HL-60 (cell line): ENCODE measurements at places on chromosomes 5 and 9.

GRCh38 chr5:69467442-69468225 lies 25.0 kb upstream of the OCLN start:
- no peak for DNase-seq

DNA sequence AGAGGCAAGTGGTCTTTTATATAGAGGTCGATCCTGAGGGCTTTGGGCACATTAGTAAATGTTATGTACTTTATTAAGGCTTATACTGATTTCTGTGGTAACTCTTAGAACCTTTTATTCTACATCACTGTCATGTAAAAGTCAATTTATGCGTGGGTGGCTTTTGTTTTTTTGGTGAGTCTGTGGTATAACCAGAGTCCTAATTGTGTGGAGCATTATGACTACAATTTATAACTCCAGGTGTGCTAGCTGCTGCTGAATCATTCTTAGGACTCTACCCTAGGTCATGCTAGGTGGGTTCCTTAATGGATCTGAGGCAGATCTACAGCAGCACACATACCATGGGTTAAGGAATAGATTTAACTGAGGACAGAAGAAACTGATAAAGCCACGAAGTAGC lies 33.9 kb upstream of the KCNN2 start:
- no peak for DNase-seq

DNA sequence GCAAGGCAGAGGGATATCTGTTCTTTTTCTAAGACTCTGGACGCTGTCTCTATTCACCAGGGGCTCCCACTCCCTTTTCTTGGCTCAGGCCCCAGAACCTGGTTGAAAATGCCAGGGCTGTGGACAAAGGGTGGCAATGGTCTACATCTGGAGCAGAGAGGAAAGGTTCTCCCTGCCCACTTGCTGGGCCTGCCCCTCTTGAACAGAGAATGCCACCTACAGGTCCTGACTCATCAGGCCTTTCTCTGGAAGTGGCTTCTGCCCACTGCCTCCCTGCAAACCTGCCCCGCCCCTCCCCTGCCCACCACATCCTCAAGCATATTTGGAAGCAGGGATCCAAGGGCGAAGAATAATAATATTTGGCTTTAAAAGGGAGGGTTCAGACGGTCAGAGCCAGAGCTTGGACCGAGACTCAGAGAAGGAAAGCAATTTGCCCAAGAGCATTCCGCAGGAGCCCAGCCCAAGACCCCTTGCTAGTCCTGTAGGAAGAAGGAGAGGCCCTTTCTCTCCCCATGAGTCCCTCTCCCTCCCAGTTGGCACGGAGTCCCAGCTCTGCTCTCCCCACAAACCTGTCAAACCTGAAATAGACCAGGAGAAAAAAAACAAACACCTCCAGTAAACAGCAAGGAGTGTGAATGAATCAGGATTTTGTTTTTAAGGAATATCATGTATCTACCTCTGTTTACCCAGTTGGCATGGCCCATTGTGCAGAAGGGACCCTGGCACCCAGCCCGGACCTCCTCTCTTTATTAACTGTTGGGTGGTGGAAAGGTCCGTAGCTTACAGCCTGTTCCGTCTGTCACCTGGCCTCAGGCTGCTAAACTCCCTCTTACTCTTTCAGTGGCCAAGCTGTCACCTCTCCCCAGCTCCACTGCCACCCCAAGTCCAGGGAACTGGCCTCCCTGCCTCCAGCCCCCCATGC lies 37.7 kb upstream of the STXBP1 start:
- DNase-seq: no peak

DNA sequence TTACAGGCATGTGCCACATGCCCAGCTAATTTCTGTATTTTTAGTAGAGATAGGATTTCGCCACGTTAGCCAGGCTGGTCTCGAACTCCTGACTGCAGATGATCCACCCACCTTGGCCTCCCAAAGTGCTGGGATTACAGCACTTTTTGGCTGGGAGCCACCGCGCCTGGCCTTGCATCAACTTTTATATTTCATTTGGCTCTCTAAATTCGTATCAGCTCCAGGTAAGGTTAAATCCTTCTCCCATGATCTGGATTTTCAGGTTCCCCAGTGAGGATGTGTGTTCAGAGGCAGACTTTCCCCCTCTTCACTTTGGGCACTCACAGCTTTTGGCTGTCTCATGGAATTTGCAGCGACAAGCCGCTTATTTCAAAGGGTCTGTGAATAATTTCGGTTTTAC lies 16.8 kb upstream of the RNF38 start:
- DNase-seq: no peak

GRCh38 chr5:128646176-128646575 lies 108.1 kb upstream of the FBN2 start:
- no peak for DNase-seq
